ENCODE measurements at places on chromosomes 3 and 15.

DNA sequence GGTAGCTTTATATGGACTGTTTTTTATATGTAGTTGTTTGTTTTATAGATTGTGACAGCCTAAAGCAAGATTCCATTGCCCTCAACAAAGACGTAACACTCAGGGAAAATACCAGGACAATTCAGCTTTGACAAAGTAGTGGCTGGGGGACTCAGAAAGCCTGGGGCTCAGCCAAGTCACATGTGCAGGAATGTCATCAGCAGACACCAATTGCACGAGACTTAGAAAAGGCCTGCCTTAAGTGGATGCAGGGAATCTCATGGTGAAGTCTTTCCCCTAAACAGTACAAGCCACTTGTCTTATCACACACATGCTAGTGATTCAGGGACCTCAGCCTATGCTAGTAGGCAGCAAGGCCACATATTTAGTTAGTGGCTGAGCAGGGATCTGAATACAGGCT is 381.8 kb upstream of the THBS1 start:
- no peak for DNase-seq

DNA sequence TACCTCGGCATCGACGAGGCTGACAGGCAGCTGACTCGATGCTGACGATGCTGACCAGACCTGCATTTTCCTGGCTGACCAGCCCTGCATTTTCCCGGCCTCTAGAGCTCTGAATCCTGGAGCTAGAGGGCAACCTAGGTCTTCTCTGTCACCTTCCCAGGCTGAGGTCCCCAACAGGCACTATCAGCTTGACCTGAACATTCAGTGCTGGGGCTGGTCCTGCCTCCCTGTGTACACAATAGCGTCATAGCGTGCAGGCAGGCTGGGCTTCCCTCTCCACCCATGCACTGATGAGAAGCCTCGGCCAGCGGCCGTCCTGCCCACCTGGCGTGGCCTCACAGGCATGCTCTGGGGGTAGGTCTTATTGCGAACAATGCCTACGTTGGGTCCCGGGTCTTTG is 62.3 kb upstream of the SNRPA1 start:
- no peak for DNase-seq

DNA sequence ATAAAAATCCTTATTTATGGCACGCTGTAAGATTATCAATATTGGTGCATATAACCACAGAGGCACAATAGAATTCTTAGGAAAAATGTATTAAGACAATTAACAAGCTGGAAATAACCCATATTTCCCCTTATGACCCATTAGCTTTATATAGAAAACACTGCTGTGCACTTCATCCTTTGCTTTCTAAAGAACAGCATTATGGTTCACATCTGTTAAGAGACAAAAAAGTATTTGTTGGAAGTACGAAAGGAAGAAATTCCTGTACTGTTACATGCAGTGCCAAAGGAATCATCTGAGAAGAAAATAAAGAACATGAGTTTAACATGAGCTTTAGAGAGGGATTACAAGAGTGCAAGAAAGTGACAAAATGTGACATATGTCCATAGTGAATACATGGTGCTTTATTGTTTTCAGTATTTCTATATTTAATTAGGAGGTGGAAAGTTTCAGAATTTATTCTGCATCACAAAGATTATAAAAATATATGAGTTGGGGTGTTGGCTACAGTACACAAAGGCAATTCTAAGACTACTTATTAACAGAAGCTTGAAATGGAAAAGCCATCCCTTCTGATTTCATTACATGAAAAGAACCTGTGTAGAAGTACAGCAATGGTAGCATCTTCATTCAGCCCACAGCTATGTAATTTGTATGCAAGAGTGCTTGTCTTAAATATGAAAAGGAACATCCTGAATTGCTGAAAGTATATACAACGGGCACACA is 6.8 kb downstream of the UBE3A start:
- no peak for DNase-seq

DNA sequence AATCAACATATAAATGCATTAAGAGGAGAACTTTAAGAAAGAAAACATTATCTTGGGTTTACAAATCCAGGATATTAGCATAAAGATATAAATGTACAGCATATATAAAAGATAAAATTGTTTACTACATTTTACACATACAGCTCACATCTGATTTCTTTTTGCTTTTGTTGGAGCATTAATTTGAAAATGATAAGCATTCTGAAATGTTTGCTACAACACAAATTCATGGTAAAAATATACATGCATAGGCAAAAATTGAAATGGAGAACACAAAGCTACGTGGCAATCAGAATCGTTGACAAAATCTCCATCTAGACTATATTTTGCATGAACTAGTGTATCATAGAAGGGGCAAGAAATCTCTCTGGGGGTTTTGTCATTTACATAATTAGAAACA is 159.1 kb downstream of the TIGIT start:
- DNase-seq, result no peak

GRCh38 chr3:161104561-161105551 is at the start of gene B3GALNT1:
TSS of gene B3GALNT1 (minus strand) at chr3:161105349. CDS start at chr3:161086754, 18,595 bp downstream.
- no peak for DNase-seq

- no peak for DNase-seq
Measured at GRCh38 chr3:109899925-109900324, 562.6 kb upstream of the DPPA4 start.

- DNase-seq, result no peak
Measured at GRCh38 chr15:69422336-69422895, 8.3 kb downstream of the KIF23 start.

DNA sequence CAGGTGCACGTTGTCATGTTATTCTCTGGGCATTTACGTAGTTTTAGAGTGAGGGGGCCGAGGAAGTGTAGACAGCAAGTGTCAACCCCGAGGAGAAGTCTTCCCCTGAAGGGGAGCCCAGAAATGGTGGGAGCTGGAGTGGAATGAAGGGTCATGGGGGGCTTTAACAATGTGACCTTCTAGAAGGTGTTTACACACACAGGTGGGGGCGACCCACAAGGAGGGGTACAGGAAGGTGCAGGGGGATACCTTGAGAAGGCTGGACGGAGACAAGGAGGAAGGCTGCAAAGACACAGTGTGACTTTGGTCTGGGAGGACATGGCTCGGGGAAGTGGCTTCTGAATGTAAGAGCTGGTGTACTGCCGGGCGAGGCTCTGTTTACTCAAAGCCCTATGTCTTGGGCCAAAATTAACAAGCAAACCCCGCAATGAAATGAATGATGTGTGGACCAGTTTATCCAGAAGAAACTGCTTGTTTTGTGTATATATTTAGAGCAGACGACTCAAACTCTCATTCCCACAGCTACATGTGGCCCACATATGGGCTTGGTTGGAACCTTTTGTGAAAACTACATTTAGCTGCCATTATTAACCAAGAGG is 18.7 kb downstream of the TRPM1 start:
- DNase-seq, result no peak

- no peak for DNase-seq
Measured at GRCh38 chr3:50078622-50079021, 10.1 kb upstream of the RBM5 start.

DNA sequence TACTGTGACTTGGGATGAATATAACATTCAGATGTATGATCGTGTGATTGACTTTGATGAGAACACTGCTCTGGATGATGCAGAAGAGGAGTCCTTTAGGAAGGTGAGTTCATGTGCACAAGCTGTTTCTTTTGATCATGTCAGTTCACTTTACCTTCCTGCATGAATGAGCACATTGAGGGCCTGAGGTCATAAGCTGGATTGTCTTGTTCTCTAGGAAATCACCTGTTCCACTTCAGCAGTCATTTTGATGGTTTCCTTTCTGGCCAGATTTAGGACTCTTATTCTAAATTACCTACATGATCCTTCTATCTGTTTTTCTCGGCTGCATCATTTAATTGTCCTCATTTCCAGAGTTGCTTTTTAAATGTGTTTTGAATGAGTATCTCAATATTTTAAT is 4.1 kb downstream of the RCN2 start:
- DNase-seq, result no peak

DNA sequence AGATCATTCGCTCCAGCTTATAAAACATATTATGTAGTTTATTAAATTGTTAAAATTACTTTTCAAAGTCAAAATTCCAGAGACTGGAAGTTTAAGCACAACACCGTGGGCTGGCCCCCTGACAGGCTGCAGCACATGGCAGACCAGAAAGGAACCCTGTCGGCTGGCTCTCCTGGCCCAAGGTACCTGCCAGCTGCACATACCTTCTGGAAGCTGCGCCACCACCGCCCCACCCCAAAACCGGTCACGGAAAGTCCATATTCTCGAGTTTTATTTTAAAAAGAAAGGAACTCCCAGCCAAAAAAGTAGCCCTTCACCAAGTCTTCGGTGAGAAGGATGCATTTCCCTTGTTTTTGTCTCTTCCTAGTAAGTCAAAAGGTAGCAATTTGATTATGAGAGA is 94.6 kb downstream of the FOXP1 start:
- no peak for DNase-seq

Data from stimulated activated CD4-positive, alpha-beta T cell treated with anti-CD3 and anti-CD28 coated beads, Interleukin-12 subunit alpha, Interleukin-12 subunit beta, amount 100 ng/mL, for 24 hours (primary cell).